ENCODE measurements at places on chromosomes 6 and 20.

DNA sequence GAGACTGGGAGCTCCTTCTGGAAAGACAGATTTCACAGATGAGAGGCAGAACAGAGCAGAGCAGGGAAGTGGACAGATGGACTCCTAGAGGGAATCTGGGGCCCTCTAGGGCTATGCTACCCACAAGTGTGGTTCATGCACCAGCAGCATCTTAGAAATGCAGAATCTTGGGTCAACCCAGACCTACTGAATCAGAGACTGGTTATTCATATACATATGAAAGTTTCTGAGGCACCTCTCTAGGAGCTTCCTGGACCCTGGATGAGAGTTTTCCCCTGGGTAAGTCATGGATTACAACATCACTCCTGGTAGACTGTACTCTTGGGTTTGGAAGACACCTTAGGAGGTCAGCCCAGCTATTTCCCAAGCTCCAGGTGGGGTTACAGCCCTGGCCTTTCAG, 55.4 kb upstream of the SAYSD1 start:
- DNase-seq = no peak

DNA sequence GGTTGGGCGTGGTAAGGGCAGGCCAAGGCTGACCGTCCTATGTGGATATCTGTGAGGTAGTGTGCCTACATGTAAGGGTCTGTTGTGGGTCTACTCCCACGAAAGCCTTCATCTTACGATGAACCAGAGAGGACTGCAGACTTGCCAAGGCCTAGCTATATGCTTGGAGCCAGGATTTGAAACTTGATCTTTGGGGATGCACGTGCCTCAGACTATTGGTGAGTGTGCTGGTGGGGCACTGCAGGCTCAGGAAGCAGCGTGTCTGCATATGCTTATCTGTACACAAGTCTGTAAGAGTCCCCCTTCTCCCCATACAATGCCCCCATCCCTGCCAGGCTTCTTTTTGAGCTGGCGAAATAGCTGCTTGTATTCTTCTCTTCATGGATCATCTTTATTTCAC, 17.9 kb downstream of the PLCG1 start:
- DNase-seq = no peak

DNA sequence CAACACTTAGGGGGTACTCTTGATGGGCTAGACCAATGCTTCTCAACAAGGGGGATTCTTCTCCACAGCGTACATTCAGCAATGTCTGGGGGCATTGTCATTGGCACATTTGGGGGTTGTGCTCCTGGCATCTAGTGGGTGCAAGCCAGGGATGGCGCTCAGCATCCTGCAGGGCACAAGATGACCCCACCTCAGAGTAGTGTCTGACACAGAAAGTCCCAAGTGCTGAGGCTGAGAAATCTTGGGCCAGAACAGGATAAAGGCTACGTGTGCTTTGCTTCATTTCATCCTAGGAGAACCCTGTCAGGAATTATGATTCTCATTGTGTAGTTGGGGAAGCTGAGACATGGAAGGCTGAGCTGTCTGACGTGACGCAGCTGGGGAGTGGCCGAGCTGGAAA, 298.6 kb downstream of the CDH26 start:
- DNase-seq = no peak

DNA sequence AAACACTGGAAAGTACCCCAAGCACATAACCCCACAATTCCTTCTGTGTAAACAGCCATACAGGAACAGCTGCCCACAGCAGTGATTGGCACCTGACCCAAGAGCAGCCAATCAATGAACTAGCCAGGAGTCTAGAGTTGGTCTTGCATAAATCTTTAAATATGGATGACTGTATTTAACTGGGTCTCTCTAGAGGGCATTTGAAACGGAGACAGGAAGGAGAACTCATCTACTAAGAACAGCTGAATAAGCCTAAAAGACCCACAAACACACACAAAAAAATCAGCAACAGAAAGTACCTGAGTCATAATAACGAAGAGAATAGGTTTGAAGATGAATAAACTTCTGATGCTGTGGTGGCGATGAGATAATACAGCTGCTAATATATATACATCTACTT, 49.0 kb upstream of the ASF1A start:
- no peak for DNase-seq

- no peak for DNase-seq
Observed at GRCh38 chr6:156597095-156597494, 180.1 kb upstream of the ARID1B start.

DNA sequence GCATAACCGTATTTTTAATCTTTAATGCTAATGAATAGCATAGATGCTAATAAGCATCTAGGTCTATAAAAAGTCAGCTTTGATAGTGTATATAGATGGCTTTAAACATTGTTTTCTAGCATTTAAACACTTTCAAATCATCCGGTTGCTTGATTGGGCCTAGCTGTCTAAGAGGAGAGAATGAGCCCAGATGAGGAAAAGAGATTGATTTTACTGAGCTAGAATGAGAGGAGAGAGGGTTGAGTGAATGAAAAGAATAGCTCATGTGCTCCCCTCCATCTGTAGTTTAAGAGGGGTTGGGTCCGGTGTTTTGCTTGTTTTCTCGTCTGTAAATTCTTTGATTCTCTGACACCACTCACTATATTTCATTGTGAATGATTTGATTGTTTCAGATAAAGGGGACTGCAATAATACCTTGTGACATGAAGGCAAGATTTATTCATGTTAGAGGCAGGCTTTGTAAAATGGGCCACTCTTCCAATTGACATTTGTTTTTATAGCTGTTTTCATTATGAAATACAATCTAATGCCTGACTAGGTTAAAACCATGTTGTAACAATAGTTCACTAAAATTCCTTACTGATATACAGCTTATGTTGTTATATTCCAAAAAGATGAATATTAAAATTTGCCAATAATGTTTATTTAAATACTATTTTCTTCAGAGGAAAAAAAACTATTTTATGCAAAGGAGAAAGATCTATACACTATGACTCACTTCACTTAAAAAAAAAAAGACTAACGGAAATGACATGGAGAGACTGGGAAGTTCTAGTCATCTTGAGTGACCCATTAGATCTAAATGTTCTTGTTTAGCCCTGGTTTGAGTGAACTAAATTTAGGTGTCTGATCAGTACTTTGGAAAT, 3.2 kb downstream of the PTPN1 start:
- no peak for DNase-seq

Measured in muscle of back (tissue), 13 donors.